ENCODE measurements at places on chromosomes 2 and 18.

GRCh38 chr2:12717191-12718014 lies 667 bp downstream of the TRIB2 start:
- peak; percentile 27 for DNase-seq

- DNase-seq: no peak
Observed at GRCh38 chr2:54629390-54629789, 94.1 kb upstream of the EML6 start.

GRCh38 chr18:60445341-60445740 lies 72.8 kb upstream of the MC4R start:
- no peak for DNase-seq

- no peak for DNase-seq
Observed at GRCh38 chr18:28519997-28520396, 343.1 kb upstream of the CDH2 start.

DNA sequence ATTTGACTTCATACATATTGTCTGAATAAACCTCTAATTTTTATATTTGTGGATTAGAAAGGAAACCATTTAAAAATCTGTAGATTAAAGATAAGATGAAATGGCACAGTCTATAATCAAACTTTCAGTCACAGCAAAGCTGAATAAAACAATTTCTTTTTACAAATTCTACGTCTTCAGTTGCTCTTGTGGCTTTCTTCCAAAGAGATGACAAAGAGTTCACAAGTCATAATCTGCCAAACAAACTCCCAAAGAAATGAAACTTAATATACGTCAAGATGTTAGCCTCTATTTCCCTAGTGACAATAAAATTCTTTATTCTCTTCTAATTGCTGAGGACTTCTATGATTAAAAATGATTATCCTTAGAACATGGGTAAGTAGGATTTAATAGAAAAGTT lies 66.3 kb downstream of the FIGN start:
- DNase-seq: no peak

DNA sequence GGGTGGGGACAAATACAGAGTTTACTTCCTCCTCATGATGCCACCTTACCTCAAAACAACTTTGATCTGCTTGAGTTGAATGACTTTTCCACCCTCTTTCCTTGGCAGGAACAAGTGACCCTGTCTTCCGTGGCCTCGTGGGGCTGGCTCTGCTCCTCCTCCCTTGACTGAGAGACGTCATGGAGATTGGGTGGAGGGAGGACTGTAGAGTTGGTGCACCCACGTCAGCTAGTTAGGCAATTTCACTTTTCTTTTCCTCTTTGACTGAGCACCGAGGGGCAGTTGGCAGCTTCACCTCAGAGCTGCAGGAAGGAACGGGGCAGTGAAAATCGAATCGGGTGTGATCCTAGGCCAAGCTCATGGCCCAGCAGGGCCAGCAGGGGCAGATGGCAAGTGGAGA lies at the start of gene SP140:
Gene SP140 (plus strand): TSS at position 251 of the 400 bp plus-strand sequence. CDS start 109 bp downstream, at position 360.
- peak; percentile 60 for DNase-seq

- DNase-seq: no peak
Observed at GRCh38 chr2:40394597-40394996, 57.3 kb downstream of the SLC8A1 start.

- no peak for DNase-seq
Observed at GRCh38 chr2:222196159-222196558, 102.6 kb downstream of the PAX3 start.

DNA sequence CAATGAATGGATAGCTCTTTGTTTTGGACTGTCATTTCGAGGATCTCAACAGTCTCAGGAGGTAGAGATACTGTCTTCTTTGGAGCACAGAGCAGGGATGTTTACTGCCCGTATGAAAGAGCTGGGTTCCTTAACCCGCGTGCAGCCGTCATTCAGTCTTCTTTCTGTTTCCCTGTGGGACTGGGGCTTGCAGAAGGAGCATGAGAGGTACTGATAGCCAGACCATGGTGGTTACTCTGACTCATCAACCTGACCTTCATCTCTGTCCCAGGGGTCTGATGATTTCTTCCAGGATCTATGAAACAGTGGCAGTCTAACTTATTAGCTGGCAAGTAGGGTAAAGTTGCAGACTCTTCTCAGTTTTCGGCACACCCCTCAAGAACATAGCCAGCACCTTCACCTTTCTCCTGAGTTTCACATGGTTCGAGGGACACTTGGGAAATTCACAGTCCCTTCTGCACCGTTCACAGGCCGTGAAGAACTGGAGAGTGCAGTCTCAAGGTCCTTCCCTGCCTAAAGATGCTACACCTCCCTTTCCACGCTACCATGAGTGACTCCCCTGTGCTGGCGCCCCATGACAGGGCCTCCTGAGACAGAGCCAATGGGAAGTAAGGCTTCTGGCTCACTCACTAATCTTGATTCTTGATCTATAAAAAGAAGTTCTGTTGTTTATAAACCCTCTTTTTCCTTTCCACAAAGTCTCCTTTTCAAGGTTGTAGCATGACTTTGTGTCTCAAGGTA lies 226.2 kb downstream of the MC4R start:
- no peak for DNase-seq

- no peak for DNase-seq
Observed at GRCh38 chr2:214740867-214741395, 68.6 kb downstream of the BARD1 start.

DNA sequence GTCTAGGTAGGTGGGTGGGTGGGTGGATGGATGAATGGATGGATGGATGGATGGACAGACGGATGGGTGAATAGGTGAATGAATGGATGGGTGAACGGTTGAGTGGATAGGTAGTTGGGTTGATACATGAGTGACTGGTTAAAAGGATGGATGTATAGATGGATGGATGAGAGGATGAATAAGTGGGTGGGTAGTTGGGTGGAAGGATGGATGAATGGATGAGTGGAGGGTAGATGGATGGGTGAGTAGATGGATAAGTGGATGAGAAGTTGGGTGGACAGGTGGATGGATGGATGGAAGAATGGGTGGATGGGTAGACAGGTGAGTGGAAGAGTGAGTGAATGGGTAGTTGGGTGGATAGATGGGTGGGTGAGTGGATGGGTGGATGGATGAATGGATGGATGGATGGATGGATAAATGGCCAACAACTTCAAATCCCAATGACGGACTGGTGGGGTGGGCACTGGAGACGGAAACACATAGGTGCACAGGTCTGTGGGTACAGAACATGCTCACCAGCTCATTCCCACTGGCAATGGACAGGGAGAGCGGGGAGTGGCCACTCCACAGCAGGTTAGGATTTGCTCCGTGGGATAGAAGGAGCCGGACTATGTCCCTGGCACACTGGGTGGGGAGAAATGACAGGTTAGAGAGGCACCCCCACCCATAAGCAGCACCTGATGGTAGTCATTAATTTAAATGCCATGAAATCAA lies 48.8 kb downstream of the ANKMY1 start:
- no peak for DNase-seq

DNA sequence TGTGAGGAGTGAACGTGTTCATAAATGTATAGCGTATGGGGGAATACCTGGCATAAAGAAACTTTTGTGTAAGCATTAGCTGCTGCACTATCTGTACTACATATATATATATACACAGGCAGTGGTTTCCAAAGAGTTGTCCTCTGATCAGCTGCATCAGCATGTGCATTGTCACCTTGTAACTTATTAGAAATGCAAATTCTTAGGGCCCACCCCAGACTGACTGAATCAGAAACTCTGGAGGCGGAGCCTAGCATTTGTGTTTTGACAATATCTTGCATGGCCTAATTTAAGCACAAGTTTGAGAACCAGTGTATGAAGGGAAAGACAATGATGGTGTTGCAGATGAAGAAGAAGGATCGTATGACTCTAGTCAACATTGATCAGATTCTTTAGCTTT lies 299.5 kb downstream of the CCDC102B start:
- no peak for DNase-seq

- DNase-seq: no peak
Observed at GRCh38 chr2:220224691-220225543, 597.5 kb downstream of the SLC4A3 start.
